Dermis lymphatic vessel endothelial cell (primary cell): ENCODE measurements at places on chromosomes 5 and 9. TPM values are rescaled to one million over a fixed set of nuclear protein-coding genes. Genes with fewer than 3 reads are reported as not detected.

KIF20A gene
- 8.3 and 11.8 TPM in 2 replicates for total RNA-seq

PAM gene
- 260 and 324 TPM in 2 replicates for total RNA-seq

ITK gene
- total RNA-seq: not detected in 2 replicates

STKLD1 gene
- 0.69 and 0.98 TPM in 2 replicates for total RNA-seq

CAMK4 gene
- 0.33 and 0.69 TPM in 2 replicates for total RNA-seq

KIF27 gene
- total RNA-seq: 2.6 and 5.9 TPM in 2 replicates

RGS7BP gene
- total RNA-seq: not detected in 2 replicates

FCN2 gene
- not detected in 2 replicates for total RNA-seq

GAPT gene
- total RNA-seq: not detected in 2 replicates

NMUR2 gene
- total RNA-seq: not detected in 2 replicates

CEL gene
- 0.09 TPM in 1 of 2 replicates, not detected in the other for total RNA-seq

CDHR2 gene
- total RNA-seq: under 0.01 TPM in 2 replicates

NSA2 gene
- total RNA-seq: 56.8 and 103 TPM in 2 replicates

MZB1 gene
- 0.22 and 0.26 TPM in 2 replicates for total RNA-seq

LRRC8A gene
- total RNA-seq: 52.6 and 91.1 TPM in 2 replicates

IRGM gene
- total RNA-seq: not detected in 2 replicates

PCDHA4 gene
- under 0.01 and 0.17 TPM in 2 replicates for total RNA-seq

OCLN gene
- 0.43 and 1.5 TPM in 2 replicates for total RNA-seq

TRIM23 gene
- total RNA-seq: 24.9 and 32.6 TPM in 2 replicates

GPR150 gene
- total RNA-seq: under 0.01 TPM in 2 replicates
